AG08395 (cell line): ENCODE measurements at places on chromosomes 3 and 15.

GRCh38 chr3:110732420-110732819 is 339.2 kb upstream of the NECTIN3 start:
- no peak for DNase-seq

- DNase-seq = peak; percentile 46
Observed at GRCh38 chr3:39718674-39719595, 90.5 kb upstream of the MYRIP start.

- no peak for DNase-seq
Observed at GRCh38 chr15:52960283-52960682, 170.1 kb upstream of the ONECUT1 start.

DNA sequence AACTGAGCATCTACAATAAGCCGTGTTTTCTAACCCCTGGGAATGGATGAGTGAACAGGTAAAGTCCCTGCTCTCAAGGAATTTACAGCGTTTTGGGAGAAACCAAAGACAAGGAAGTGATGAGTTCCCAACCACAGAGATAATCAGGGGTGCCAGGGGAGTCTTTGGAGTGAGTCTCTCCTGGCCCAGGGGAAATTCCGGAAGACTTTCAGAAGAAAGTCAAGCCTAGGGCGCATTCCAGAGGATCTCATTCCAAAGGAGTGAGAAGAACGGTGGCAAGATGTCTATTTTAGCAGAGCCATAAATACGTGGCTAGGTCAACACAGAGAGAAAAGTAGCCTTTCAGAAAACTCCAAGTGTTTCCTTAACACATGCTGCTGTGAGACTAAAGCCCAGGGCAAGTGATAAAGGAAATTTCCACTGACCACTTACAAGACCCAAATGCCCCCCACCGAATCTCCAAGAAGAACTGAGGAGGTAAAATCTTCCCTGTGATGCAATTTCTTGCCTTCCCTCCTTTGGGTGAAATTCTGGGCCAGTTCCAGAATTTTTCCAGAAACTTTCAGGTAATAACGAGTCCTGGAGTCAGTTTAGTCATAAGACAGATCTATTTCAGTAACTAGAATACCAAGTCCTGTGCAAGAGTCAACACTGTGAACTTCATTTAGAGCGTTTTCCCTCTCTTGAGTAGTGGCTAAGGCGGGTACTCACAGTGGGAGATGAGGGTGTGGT is 437.4 kb downstream of the NR2F2 start:
- no peak for DNase-seq

GRCh38 chr3:63067999-63068645 is 192.9 kb upstream of the CADPS start:
- peak; percentile 31 for DNase-seq

GRCh38 chr15:59924812-59925522 is 79.1 kb upstream of the FOXB1 start:
- no peak for DNase-seq

DNA sequence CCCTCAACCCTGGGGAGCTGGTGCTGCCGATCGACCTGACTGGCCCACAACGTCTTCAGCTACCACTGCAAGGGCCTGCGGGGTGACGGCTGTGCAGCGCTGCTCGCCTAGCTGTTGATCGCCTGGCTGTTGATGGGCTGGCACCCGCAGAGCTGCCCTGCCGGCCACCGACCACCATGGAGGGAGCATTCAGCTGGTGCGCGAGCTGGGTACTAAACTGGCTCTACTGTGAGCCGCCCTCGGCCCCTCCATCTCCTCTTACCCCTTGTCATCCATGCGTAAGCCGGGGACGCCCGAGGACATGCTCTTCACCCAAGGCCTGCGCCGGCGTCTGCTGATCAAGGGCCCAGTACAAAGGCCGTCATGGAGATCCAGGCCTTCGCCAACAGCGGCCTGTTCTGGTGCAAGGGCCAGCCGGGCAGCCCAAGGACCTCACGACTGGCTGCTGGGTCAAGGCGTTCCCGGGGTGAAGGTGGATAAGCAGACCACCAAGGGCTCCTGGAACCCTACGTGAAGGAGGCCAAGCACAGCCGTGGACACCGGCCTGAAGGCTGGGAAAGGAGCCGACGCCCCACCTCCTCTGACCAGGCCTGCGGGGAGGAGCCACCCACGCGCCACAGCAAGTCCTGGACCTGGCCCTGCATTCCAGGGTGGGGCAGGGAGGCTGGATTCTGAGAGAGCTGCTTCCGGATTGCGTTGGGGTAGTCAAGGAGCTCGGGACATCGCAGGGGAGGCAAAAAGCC is 46.9 kb downstream of the SFMBT1 start:
- no peak for DNase-seq

DNA sequence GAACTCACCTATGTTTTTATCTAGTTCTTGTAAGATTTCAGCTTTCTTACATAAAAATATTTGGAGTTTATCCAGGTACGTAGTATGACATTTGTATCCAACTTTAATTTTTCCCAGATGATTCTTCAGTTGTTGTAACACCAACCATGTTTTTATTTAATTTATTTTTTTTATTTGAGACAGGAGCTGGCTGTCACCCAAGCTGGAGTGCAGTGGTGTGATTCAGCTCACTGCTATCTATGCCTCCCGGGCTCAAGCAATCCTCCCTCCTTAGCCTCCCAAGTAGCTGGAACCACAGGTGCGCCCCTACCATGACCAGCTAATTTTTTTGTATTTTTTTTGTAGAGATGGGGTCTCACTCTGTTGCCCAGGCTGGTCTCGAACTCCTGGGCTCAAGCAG is 6.6 kb downstream of the XYLB start:
- no peak for DNase-seq

DNA sequence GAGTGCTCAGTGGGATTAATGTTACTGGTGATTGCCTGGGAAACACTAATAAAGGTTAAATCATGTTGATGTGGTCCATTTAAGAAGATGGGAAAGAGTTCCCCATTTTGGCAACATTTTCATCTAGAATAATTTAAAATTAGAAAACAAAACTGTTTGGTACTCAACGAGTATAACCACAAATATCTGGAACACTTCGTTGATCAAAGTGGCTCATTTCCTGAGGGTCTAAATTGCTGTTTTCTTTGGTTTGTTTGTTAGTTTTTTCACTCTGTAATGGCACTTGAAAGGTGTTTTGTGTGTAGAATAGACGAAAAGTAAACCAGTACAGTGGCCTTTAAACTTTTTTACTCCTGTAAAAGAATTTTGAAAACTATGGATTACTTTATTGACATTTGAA is 73.9 kb downstream of the BBX start:
- no peak for DNase-seq
